ENCODE measurements at places on chromosomes 2 and 18. TPM values are rescaled to one million over a fixed set of nuclear protein-coding genes. Genes with fewer than 3 reads are reported as not detected.

The RBKS gene
- total RNA-seq: 25.3 TPM

The POTEJ gene
- not detected for total RNA-seq

The SPATA3 gene
- 0.72 TPM for total RNA-seq

The IL36RN gene
- total RNA-seq: not detected

The ABCG8 gene
- total RNA-seq: not detected

The SFXN5 gene
- 8.0 TPM for total RNA-seq

The SERPINB13 gene
- not detected for total RNA-seq

The PCBP1 gene
- total RNA-seq: 330 TPM

DNA sequence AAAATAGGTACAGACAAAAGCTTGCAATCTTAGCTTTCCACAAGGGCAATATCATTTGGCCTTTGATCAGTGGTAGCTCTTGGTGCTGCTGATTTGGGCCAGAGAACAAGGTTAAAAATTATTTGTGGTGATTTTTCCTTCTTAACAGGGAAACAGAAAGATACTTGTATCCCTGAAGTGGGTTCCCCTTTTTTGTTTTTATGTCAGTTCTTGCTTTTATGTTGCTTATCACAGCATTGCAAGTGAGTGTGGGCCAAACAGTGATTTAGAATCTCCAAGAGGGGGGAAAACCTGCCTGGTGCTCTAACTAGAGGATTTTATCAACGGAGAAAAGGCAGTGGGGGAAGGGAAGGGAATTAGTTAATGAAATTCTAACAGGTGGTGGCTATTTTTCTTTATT is 197.6 kb upstream of the SP5 start:
- DNase-seq: no peak

GRCh38 chr2:66443979-66444861 is 9.3 kb downstream of the MEIS1 start:
- no peak for DNase-seq

- no peak for DNase-seq
These were observed 311.2 kb downstream of the OSR1 start for GRCh38 chr2:19046986-19047780.

DNA sequence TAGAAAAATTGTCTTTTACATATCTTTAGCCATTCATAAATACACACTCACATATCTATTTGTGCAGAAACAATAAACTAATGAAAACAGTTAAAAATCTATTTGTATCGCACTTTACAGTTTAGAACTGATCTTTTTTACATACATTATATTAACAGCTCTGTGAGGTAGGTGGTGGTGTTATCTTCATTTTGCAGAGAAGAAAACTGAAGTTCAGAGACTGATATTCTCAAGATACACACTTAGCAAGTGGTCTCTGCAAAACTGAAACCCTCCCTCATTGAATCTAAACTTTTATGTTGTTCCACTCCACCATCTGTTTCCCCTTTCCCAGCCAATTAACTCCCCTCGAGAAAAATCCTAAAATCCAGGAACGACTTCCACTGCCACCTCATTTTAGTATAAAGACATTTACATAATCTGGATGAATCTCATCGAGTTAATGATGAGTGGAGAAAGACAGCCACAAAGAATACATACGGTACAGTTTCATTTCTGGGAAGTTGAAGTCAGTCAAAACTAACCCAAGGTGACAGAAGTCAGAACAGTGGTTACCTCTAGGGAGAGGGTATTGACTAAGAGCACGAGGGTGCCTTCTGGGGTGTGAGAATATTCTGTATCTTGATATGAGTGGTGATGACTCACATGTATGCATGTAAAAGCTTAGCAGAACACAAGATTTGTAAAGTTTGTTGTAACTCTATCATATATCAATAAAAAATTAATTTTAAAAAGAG is 524.2 kb upstream of the TCF4 start:
- no peak for DNase-seq

DNA sequence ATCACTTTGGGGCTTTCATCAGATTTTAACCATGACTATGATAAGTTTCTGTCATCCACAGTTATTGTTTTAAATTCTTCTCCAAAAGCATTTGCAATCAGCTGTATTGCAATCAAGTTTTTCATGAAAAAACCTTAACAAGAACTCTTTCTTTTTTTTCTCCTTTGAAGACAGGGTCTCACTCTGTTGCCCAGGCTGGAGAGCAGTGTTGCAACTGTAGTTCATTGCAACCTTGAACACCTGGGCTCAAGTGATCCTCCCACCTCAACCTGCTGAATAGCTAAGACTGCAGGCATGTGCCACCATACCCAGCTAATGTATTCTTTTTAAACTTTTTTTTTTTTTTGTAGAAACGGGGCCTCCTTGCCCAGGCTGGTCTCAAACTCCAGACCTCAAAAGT is 45.5 kb upstream of the C2orf66 start:
- DNase-seq: no peak

GRCh38 chr2:40886100-40886499 is 434.2 kb upstream of the SLC8A1 start:
- no peak for DNase-seq

DNA sequence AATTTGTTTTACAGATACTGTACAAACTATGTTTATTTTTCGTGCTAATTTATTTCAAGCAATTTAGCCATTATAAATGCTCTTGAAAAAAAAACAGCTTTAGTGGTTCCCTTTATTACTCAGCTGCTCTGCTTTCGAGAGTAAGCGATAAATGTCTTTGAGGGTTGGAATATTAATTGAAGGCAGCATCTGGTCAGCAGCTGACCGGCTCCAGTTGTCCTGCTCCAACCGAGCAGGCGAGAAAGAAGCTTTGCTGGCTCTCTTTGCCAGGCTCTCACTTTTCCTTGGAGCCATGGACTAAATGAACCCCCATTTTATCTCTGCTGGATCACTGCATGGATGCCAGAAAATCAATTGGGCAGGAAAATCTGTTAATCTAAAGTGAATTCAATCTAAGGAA is 147.4 kb downstream of the LNPK start:
- no peak for DNase-seq

DNA sequence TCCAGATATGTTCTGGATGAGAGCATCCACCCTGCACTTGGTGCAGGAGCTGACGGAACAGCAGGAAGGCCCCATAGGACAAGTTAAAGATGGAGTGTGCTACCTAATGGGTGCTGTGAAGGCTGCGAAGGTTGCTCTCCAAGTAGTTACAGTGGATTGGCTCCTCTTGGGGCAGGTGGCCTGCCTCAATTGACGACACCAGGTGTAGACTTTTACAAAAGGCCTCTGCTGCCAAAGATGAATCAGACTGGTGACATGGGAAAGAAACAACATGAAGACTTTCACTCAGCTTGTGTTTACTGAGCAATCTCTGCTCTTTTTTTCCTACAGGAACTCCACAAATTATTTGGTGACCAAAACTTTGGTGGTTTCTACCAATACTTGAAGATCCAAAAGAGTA is 437.7 kb downstream of the PLCL1 start:
- DNase-seq: no peak

DNA sequence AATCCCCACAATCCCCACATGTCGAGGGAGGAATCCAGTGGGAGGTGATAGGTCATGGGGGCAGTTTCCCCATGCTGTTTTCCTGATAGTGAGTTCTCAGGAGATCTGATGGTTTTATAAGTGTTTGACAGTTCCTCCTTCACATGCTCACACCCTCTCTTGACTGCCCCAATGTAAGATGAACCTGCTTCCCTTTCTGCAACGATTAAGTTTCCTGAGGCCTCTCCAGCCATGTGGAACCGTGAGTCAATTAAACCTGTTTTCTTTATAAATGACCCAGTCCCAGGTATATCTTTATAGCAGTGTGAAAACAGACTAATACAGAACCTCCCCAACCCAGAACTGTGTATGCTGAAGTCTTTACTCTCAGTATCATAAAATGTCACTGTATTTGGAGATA is 289.5 kb upstream of the MMADHC start:
- DNase-seq: no peak
